Natural killer cell (primary cell): ENCODE measurements at places on chromosomes 11 and 22.

GRCh38 chr22:48276994-48277867 lies 1514.8 kb downstream of the TBC1D22A start:
- DNase-seq: no peak

GRCh38 chr11:82906236-82906635 lies 4.7 kb downstream of the DDIAS start:
- DNase-seq: no peak

DNA sequence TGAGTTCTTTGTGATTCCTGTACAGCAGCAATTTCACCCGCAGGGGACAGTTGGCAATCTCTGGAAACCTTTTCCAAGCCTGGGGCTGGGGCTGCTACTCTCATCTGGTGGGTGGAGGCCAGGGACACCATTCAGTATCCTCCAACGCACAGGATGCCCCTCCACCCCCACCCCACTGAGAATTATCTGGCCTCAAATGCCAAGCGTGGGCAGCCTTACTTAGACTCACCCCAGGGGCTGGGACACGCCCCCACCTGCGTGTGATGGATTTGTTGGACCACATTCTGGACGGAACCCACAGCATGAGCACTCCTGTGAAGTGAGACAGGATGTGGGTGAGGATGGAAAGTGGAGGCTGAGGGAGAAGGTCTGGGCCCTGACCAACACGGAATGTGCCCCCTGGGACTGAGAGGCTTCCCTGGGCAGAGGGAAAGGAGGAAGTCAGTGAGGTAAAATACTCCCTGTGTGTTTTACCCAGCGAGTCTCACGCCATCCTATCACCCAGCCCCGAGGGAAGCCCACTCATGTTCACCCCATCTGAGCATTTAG lies 13.7 kb downstream of the RASD2 start:
- DNase-seq: no peak

DNA sequence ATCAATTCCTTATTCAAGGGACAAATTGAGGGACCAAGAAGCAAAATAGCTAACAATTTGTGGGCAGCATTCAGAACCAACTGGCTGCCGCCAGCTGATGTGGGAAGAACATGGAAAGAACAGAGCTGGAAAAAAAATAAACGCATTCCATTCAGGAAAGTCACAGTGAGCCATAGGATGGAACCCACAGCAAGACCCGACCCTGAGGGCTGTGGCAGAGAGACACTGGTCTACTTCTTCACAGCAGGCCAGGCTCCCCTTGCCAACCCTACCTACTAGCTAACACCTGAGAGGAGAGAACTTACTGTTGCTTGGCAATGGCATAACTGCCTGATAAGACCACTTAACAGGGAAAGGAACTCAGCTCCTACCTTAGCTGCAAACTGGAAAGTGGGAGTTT lies 123.5 kb upstream of the APOA1 start:
- no peak for DNase-seq

GRCh38 chr11:22432291-22433093 lies 94.3 kb downstream of the SLC17A6 start:
- DNase-seq: no peak

DNA sequence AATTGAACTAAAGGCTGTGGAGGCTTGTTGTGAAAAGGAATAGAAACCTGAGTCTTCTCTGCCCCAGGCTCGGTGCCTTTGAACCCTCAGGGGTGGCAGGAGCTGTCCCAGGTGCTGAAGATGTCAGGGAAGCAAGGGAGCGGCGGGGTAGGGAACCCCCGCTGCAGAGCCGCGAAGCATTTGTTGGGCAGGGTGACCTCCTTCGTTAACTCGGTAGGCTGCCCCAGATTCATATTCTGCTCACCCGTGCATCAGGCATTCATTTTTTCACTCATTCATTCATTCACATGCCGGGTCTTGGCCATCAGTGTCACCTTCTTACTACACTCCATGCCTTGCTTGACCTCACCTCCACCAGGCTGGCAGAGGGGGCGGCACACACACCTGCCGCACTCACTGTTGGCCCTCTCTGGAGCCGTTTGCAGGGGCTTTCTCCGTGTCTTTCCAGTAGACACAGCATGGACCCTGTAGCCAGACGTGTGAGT lies 618.9 kb downstream of the BRD1 start:
- no peak for DNase-seq

DNA sequence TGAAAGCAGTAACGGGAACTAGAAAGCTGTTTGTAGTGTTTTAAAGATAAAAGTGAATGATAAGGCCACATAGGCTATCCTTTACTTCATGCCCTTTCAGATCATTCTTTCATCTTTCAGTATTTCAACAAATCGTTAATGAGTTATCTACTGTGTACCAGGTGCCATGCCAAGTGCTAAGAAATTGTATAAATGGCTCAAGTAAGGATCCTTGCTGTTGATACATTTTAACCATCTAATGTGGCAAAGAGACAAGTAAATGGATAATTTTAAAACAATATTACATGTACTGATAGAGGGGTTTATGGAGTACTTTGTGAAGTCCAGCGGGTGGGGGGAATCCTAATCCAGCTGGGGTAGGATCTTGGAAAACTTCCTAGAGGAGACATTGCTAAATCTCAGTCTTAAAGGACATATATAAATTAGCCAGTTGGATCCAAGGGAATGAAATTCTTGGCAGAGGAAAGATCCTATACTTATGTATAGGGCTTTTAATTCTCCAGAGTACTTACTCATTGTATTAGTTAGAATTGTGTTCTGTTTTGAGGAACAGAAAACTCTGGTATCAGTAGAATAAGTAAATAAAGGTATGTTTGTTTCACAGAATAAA lies 119.4 kb downstream of the TRIM44 start:
- no peak for DNase-seq

DNA sequence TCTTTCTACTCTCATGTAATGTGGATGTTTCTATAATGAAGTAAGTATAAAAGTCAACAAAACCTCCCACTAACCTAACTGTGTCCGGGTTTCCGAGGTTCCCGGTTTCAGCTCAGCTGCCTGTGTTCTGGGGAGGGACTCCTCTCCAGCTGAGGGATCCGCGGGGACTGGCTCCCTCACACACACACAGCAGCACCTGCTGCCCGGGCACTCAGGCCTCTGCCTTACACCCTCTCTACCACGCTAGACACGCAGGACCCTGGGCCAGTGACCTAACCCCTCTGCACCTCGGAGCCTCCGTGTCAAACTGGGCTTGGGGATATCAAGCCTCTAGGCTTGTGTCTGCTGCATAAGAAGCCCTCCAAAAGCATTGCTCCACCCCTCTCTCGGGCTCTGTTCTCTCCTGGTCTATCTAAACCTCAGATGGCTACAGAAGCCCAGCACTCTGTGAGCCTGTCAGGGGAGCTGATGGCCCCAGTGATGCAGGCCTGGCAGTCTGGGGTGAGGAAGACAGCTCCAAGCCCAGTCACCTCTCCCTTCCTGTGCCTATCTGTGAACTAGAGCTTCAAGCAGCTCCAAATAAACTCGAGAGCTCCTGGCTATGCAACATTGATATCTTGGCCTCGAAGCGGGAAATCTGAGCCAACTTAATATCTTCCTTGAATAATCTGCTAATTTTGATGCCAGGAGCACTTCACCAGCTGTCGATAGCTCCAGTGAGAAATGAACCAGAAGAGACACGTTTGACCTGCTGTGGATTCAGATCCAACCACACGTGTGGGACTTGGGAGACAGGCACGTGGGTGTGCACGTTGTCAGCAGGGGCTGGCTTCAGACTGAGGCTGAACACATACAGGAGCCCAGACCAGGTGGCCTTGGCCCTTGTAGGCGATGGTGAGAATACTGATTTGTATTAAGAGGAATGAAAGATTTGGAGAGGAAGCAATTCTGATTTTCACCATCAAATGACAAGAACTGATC lies 232.7 kb upstream of the B3GAT1 start:
- DNase-seq: no peak

DNA sequence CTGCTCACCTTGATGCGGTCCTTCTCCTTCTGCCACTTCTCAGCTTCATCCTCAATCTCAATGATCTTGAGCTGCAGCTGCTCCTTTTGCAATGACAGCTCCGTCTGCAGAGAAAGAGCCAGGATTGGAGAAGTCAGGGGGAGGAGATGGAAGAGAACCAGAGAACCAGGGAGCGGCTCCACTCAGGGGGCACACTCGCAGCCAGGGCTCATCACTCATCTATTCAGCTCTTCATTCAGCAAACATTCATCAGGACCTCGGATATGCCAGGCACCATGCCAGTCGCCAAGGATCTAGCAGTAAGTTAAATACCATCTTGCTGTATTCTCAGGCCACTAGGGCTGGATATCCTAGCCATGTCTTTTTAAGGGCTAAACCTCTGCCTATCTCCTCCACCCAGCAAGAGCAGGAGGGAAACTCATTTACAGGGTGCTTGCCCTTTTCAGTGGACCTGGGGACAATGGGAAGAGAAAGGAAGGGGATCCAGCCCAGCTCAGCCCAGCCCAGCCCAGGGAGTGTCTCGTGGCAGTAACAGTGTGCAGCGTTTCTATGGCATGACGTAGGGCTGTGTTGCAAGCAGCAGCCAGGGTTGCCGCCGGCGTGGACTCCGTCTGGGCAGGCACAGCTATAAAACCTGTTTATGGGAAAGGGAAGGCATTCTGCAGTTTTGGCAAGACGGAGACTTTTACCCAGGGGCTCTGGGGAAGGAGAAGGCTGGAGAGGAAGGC lies 9.4 kb downstream of the TRIM29 start:
- no peak for DNase-seq

DNA sequence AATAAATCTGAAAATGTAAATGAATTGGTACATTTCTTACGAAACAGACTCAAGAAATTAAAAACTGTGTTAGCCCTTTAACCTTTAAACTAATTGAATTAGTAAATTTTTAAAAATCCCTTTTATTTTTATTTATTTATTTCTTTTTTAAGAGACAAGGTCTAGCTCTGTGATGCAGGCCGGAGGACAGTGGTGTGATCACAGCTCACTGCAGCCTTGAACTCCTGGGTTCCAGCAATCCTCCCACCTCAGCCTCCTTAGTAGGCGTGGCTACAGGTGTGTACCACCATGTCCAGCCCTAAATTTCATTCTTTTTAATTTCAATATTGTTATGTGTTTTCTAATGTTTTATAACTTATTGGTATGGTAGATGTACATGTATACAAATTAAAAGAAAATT lies 72.6 kb downstream of the MYEOV start:
- no peak for DNase-seq

DNA sequence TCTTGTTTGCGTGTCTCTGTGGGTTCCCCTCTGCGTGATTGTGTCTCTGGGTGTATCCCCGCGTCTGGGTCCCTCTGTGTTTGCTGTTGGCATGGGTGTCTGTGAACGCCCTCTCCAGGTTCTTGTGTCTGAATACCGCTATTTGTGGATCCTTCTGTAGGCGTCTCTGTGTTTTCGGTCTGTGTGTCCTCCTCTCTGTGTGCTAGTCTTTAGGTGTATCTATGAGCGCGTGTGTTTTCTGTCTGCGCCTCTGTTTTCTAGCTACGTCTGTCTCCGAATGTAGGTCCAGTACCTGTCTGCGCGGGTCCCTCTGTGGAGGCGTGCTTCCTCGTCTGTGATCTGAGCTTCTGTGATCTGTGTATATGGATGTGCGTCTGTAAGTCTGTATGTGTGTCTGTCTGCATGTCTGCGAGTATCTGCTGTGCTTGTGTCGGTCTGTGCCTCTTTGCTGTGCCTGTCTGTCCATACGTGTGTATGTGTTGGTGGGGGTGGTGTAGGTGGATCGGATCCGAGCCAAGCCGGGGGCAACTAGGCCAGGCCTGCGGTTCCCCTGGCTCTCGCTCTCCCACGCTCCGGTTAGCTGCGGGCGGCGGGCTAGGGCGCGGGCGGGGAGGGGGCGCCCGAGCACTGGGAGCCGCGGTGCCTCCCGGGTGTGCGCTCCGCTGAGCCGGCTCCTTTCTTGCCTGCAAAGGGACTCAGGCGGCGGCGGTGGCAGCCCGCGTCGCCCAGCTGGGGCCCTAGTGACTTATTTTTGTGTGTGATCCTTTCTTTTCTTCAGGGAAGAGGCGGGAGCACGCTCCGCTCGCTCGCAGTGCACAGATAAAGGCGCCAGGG lies 105.3 kb upstream of the E2F8 start:
- DNase-seq: no peak

DNA sequence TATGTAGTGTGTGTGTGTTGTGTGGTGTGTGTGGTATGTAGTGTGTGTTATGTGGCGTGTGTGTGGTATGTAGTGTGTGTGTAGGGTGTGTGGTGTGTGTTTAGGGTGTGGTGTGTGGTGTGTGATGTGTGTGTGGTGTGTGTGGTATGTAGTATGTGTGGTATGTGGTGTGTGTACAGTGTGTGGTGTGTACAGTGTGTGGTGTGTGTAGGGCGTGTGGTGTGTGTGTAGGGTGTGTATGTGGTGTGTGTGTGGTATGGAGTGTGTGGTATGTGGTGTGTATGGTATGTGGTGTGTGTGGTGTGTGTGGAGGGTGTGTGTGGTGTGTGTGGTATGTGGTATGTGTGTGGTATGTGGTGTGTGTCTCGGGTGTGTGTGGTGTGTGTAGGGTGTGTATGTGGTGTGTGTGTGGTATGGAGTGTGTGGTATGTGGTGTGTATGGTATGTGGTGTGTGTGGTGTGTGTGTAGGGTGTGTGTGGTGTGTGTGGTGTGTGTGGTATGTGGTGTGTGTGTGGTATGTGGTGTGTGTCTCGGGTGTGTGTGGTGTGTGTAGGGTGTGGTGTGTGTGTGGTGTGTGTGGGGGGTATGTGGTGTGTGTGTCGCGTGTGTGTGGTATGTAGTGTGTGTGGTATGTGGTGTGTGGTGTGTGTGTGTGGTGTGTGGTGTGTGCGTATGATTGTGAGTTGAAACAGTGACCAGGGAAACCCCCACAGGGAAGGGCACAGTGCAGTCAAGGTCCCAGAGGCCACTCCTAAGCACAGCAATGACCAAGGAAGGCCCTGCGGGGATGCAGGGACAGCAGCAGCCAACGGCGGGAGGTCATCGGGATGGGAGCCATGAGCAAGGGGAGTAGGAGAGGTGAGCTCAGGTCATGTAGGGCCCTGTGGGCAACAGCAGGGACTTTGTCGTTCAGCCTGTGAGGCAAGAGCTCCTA lies 2.9 kb upstream of the PPP6R2 start:
- DNase-seq: peak; percentile 32

DNA sequence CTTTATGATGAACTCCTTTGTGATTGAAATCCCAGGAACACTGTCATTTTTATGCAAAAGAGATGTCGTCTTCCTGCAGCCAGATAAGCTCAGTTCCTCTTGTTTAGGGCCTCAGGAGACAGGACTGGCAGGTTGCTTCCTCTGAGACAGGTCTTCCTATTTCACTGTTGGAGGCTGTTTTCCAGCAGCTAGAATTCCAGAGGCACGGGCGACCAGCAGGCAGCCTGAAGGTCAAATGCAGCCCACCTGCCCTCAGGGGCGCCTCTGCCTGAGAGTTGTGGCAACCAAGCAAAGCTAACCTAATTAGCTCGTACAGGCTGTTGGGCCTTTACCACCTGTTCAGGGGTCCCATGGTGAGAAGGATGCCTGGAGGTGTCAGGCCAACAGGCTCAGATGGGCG lies 22.3 kb downstream of the SLC6A5 start:
- DNase-seq: no peak

DNA sequence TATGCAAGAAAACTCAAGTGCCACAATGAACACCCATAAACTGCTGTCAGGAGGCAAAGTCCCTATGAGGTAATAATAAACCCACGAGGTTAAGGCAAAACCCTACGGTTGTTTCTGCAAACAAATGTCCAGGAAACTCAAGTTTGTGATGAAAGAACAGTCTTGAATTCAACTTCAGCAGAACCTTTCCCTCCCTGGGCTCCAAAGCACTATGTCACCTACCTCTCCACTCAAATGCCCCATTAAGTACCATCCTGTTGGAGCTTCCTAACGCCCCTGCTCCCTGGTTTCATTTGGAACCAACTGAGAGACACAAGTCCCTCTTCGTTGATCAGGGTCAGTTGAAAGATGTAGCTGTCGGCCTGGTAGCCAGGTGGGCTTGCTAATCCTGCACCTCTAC lies 2.6 kb upstream of the C11orf91 start:
- no peak for DNase-seq
